ENCODE measurements at places on chromosomes 6 and 20.

DNA sequence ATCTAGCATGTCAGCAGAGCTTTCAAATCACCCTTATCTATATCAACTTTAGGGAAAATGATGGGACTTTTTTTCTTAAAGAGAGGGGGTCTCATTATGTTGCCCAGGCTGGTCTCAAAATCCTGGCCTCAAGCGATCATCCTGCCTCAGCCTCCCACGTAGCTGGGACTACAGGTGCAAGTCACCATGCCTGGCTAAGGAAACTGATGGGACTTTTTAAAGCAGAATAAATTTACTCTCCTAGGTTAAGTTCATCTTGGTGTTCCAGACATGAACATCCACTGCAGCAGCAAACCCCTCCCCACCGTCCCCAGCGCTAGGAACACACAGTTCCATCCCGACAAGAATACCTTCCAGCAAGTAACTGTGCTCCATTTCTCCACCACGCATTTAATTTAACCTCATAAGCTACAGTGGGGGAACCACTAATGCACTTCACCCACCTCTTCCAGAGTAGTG lies 64.9 kb downstream of the SLC23A2 start:
- no peak for DNase-seq

GRCh38 chr6:13866301-13866700 lies 51.9 kb upstream of the MCUR1 start:
- DNase-seq = no peak

GRCh38 chr6:11025921-11026635 lies 18.0 kb downstream of the ELOVL2 start:
- no peak for DNase-seq

GRCh38 chr20:48827855-48828733 lies at the start of gene PREX1:
PREX1 (minus strand) TSS chr20:48827999; CDS start chr20:48827860, 139 bp downstream.
- peak; percentile 96 for DNase-seq

GRCh38 chr6:107348224-107348623 lies 111.1 kb downstream of the PDSS2 start:
- no peak for DNase-seq

DNA sequence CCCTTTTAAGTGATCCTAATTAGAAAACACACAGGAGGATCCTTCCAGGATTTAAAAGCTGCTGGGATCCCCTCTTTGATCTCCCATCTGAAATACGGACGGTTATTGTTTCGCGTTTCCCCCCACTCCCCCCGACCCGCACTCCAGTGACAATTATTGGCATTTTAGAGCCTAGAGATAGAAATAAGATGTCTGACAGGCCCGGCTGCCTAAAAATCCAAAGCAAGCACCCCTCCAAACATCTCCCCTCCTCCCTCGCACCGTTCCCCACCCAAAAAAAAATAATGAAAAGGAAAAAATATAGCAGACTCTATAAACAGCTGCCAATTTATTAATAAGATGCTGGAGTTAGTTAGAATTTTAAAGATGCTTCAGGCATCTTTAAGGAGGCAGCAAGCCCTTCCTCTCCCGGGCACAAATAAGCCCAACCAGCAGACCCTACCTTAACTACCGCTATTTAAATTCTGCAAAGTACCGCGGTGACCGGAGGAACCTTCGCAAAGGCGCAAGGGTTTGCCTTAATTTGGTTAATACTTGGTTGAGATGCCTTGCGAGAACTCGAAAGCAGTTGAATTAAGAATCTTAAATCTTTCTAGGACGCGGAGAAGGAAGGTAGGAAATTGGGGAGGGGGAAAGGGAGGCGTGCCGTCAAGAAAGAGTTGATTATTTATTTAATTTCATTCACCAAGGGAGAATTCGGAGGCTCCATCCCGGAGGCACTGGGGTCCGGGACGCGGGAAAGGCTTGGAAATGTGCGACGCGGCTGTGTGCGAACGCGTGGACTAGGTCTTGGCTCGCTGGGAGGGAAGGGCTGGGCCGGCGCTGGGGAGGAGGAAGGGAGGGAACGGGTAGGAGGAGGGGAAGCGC lies 1.5 kb upstream of the ISM1 start:
- no peak for DNase-seq

- DNase-seq = no peak
Measured at GRCh38 chr20:7516621-7517111, 423.6 kb downstream of the HAO1 start.

GRCh38 chr20:44083220-44083933 lies 103.6 kb downstream of the JPH2 start:
- no peak for DNase-seq

- DNase-seq = peak; percentile 83
Measured at GRCh38 chr6:85449818-85450759, at the start of gene NT5E. NT5E (plus strand) TSS chr6:85450083; CDS start chr6:85450140, 57 bp downstream.

DNA sequence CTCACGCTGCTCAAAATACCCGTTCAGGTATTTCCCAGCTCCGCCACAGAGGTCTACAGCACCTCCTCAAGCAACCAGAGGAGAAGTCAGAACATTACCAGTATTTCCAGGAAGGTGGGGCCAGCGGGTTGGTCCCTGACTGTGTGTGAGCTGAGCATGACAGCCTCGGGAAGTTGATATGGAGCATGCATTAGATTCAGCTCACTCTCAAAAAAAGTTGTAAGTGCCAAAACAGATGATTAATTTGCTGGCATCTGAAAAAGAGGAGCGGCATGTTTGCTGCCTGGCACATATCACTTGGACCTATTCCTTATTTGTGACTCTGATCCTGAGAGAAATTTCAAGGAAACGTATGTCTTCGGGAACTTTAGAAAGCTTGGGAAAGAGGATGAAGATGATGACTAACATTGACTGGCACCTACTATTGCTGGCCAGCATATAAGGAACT lies 32.3 kb downstream of the ELOVL2 start:
- no peak for DNase-seq

DNA sequence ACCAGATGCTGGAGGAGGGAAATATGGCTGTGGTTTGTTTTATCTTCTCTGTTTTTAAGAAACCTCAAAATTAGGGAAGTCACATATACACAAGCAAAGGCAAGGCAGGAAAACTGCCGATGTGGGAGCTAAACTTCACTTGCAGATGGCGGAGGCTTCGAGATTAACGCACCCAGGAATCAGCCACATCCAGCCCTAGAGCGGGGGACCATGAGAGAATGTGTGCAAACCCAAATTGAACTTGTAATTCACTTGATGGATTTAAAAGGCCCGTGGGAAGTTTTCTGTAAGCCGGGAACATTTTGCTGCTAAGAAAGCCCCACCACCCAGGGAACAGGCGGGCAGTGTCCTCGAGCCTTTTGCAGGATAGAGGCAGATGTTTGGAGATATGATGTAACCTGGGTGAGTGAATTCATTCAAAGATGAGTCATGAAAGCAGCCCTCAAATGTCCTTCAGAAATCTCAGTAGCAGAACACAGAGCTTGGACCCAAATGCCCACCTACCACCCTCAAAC lies 39.9 kb downstream of the PREX1 start:
- DNase-seq = peak; percentile 78

- DNase-seq = no peak
Measured at GRCh38 chr6:87993356-87993755, 54.3 kb upstream of the SPACA1 start.

- DNase-seq = no peak
Measured at GRCh38 chr20:57703013-57703412, 6.8 kb downstream of the PMEPA1 start.

DNA sequence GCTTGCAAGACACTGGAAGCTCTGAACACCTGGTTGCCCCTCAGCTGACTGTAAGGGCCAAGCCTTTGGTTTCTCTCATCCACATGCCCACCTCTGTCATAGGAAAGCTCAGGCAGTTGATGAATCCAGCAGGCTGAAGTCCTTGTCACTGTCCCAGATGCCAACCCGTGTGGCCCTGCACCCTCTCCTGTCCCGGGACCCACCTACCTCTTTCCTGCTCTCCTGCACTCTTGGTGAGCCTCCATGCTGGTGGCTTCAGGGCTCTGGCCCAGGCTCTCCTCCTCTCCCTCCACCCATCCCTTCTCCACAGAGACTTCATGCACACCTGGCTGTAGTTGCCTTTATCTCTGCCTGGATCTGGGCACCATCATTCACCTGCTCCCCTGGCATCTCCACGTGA lies 4.0 kb upstream of the GID8 start:
- DNase-seq = no peak

GRCh38 chr6:69994251-69994650 lies 127.9 kb downstream of the COL19A1 start:
- DNase-seq = no peak

DNA sequence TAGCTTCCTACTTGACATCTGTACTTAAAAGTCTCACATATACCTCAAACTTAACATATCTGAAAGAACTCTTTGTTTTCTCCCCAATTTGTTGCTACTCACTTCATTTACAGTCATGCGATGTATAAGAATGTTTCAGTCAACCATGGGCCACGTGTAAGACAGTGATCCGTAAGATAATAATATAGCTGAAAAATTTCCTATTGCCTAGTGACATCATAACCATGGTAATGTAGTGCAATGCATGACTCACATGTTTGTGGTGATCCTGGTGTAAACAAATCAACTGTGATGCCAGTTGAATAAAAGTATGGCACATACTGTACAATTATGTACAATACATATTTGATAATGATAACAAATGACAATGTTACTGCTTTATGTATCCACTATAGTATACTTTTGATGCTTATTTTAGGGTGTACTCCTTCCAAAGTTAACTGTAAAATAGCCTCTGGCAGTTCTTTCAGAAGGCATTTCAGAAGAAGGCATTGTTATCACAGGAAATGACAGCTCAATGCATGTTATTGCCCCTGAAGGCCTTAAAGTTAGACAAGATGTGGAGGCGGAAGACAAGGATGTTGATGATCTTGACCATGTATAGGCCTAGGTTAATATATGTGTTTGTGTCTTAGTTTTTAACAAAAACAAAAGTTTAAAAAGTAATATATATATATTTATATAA lies 579.0 kb downstream of the EPHA7 start:
- peak; percentile 6 for DNase-seq

GRCh38 chr20:33475381-33476152 lies 14.3 kb upstream of the CBFA2T2 start:
- DNase-seq = no peak

DNA sequence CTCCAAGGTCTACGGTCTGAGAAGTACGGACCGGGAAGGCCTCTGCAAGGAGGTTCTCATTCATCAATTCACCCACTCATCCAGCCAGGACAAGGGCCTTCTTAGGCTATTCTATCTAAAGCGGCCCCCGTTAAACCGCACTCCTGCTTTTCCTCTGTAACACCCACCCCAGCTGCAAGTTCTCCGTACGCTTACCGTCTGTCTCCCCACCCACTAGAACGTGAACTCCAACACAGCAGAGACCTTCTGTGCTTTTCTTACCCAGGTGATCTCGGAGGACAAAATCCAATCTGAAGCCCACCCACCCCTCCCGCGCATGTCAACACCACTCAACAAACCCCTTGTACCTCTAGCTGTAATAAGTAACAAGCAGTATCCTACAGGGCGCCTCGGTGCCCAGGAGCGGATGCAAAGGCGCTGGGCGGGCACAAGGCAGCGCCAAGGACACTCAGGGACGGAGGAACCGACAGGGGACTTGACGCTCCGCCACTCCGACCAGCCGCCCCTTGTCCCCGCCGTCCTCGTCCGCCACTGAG lies 351 bp downstream of the AURKA start:
- peak; percentile 10 for DNase-seq

DNA sequence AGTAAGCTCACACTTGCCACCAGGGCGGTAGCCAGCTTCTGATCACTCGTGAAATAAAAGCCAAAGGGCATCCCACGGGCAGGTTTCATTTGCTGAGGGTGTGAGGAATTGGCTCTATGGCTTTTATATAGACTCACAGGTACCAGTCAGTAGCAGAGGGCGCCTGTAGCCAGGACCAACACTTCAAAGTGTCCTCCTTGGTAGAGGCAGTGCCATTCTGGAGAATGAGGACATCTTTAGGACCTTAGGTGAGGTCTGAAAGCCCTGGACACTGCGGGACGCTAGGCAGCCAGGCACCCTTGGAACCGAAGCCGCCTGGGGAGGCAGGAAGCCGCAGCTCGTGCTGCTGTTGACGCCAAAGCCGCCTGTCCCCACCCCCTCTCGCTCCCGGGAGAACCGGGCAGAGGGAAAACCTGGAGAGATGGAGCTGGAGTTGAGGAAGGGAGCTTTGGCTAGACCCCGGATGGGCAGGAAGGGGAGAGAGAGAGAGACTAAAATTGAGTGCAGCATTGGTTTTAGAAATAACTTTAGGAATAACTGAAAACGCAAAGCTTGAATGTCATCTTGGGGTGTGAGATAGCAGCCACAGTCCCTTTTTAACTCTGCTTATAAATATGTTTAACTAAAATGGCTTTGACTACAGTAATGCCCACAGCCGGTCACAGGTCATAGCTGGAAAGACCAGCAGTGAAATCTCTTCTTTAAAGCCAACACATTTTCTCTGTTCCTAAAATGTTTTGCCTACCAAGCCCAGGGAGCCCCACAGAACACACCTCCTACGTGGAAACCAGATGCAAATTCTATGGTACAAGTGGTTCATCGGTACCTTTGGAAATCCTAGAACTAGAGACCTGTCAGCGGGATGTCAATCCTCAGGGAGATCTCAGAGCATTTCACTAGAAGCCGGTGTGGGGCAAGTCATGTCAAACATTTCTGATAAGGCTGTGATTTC lies 128.5 kb upstream of the CDYL start:
- DNase-seq = peak; percentile 89

GRCh38 chr6:149559389-149559788 lies 6.8 kb upstream of the GINM1 start:
- no peak for DNase-seq

DNA sequence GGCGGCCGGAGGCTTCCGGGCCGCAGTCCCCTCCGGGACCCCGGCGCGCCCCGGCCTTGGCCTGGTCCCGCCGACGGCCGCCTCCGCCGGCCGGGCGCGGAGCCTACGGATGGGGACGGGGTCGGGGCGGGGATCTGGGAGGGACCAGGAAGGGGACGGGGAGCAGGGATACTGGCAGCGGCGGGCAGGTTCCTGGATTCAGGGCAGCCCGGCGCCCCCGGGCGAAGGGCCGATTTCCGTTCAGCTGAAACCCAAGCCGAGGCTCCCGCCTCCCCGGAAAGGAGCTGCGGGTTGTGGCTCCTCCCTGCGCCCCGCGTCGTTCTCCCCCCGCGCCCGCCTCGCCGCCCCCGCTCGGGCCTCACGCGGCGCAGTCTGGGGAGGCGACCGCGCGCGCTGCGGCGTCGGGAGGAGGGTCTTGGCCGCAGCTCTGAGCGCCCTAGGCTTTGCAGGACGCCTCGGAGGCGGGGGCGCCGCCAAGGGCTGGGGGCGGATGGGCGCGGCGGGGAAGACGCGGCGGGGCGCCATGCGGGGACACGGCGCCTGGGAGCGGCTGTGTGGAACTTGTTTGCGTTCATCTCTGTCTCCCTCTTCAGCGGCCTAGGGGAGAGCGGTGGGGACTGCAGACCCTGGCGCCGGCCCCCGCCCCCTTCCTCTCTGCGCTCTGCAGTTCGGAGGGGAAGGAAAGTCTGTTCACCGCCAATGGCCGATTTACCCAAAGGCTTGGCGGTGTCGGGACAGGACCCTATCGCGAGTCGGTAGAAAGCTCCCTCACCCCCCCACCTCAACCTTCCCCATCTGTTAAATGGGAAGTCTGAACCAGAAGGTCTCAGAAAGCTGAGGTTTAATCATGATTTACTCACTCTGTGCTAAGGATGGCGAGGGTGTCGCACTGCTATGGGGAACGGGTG lies 22.7 kb upstream of the TMEM181 start:
- peak; percentile 78 for DNase-seq

GRCh38 chr20:50932691-50933280 lies 1.5 kb upstream of the ADNP start:
- no peak for DNase-seq

Data from A673 (cell line).